Stimulated activated CD4-positive, alpha-beta T cell treated with anti-CD3 and anti-CD28 coated beads, Interleukin-4, amount 100 ng/mL, for 4 hours (primary cell): ENCODE measurements at places on chromosomes 3 and 15.

DNA sequence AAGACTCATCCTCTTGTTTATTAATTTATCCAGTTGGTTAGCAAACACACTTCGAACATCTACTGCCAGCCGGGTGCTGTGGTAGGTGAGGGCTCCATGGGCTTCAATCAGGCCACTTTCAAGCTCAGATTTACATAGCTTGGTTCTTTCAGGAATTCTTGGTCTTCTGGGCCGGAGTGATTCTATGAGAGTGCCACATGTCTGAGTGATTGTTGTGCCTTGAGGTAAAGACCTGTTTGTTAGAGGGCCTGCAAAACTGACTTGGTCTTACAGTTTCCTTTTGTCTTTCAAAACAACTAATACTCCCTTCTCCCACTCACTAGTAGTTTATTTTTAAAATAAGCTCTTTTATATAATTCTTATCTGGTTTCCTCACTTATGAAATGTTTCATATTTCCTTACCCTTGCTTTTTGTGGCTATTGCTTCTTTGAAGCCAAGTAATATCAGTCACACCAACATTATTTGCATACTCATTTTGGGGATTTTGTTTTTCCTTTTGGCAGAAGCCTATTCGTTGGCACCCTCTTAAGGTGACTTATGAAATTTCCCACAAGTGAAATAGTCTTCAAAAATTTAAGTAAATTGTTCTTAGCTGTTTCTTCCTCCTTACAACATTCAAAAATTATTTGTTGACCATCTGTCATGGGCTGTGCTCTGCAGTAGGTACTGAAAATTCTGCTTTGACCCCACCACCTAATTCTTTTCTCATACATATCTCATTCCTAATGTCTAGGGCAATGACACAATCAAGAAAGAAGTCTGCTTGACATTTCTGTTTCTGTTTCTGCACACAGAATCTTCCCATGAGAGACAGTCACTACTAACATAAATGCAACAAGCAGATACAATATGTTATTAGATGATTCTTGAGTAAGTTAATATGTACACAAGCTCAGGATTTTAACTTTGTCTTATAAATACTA lies 120.2 kb downstream of the LRRC28 start:
- no peak for DNase-seq

GRCh38 chr3:82633319-82633718 lies 871.9 kb upstream of the GBE1 start:
- DNase-seq: no peak

GRCh38 chr15:68792901-68793766 lies 27.6 kb downstream of the ANP32A start:
- DNase-seq: no peak

DNA sequence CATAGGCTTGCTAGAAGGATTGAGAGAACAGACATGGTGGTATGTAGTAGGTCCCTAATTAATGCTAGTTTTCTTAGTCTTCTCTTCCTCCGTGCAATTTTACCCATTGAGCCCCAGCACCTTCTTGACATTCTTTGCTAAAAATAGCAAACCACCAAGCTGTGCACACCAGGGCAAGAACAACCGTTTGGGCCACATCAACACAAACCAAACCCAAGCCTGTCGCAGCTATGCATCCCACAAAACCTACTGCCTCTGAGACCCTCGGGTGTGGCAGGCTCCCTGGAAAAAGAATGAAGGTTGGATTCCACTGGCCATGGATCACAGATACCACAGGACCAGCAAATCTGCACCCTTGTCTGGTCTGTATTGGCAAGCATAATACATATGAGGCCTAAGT lies 27.1 kb downstream of the HEG1 start:
- DNase-seq: no peak

DNA sequence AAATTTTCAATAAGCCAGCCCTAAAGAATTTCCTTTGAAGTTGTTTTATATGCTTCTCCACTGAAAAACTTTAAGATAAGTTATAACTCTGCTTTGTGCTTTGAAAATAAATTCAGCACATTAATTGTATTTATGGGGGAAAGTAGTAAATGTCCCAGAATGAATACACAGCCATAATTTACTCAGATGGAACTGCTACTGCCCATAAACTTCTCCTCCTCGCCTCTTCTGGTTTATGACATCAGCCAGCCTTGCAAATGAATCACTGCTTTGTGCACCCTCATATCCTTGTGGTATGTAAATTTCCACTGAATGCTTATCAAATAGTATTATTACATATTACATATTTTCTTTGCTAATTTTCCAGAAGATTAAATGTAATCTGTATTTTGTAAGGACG lies 302.0 kb downstream of the DIPK2A start:
- no peak for DNase-seq

GRCh38 chr3:43919029-43919428 lies 228.3 kb downstream of the ABHD5 start:
- DNase-seq: no peak

DNA sequence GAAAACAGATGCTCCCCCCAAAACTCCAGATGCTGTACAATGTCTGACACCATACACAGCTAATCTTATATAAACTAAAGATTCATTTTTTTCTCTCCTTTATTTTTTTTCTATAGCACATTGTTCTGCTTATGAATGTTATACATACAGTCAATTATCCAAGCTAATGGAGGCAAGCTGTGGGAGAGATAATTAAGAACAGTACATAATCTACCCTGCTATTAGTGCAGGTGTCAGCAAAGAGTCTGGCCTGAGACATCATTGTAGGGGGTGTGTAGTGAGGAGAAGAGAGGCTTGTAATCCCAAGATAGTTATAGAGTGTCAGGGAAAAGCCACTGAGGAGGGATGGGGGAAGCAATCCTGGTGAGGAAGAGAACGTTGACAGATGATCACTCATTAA lies 25.4 kb upstream of the CHMP2B start:
- DNase-seq: no peak

DNA sequence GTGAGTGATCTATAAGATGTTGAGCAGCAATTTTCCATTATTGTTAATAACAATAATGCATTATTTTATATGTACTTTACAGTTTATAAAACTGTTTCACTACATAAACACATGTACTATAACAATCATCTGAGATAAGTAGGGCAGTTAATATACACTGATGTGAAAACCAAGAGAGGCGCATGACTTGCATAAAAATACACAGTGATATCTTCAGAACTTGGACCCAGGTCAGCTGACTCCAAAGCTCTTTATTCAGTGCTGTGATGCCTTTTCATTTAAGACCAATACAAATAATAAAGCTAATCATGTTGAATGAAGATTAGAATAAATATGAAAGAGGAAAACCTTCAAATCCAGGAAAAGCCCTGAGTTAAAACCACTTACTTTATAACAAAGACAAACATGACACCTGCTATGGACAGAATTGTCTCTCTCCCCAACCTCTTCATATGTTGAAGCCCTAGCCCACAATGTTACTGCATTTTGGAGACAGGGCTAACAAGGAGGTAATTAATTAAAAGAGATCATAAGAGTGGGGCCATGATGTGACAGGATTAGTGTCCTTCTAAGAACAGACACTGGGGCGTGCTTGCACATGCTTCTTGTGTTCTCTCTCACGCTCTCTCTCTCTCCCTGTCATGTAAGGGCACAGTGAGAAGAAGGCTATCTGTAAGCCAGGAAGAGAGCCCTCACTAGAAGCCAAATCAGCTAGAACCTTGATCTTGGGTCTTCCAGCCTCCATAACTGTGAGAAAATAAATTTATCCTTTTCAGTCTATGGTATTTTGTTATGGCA lies 55.8 kb upstream of the TSPAN3 start:
- no peak for DNase-seq

- DNase-seq: no peak
Observed at GRCh38 chr3:191262650-191263049, 63.6 kb downstream of the OSTN start.

DNA sequence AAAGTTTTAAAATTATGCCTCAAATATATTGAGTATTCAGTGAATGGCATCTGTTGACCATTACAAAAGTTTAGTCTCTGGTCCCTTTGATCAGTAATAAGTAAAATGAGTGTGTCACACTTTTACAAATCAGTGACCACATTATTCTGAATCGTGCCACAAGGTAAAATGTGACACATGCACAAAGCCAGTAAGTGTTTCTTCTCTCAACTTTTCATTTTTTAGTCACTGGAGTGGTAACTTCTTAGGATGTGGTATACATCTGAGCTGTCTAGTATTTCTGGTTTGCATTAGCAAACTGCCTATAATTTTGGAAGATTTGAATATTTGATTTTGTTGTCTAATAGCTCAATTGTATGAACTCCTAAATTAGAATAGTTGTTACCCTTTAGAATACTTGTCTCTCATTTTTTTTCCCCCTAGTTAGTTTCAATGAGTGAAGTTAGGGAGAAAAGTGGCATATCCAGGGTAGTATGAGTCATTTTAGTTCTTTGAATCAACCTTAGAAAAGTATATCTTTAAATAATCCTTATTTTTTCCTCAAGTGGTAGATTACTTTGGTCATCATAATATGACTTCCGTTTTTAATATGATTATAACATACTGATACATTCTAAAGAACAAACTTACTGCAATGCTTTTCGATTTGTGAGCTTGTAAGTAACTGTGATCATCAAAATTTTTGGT lies 18.1 kb downstream of the DNAJC13 start:
- no peak for DNase-seq

GRCh38 chr3:103963599-103963998 lies 1403.1 kb upstream of the ALCAM start:
- DNase-seq: no peak

- DNase-seq: peak; percentile 31
Observed at GRCh38 chr15:71780115-71780976, 30.0 kb upstream of the NR2E3 start.

- DNase-seq: no peak
Observed at GRCh38 chr3:185207931-185208746, 45.7 kb downstream of the EHHADH start.

- DNase-seq: no peak
Observed at GRCh38 chr3:159852821-159853505, 135.7 kb upstream of the IL12A start.

DNA sequence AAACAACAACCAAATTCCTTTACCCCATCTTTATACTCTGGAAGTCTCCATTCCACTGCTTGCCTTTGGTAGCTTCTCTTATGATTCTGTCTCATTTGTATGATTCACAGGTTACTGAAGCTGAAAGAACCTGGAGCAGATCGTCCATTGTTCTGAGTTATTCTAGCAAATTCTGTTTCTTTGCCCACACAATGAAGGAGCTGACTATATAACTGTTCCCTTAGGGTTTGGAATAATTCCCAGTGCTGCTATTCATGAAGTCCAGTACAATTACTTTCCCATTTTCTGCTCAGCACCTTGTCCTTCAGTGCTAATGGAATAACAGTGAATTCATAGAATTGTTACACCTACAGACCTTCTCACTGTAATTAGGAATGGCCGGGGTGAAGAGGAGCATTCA lies 167.8 kb downstream of the CHST2 start:
- DNase-seq: no peak

DNA sequence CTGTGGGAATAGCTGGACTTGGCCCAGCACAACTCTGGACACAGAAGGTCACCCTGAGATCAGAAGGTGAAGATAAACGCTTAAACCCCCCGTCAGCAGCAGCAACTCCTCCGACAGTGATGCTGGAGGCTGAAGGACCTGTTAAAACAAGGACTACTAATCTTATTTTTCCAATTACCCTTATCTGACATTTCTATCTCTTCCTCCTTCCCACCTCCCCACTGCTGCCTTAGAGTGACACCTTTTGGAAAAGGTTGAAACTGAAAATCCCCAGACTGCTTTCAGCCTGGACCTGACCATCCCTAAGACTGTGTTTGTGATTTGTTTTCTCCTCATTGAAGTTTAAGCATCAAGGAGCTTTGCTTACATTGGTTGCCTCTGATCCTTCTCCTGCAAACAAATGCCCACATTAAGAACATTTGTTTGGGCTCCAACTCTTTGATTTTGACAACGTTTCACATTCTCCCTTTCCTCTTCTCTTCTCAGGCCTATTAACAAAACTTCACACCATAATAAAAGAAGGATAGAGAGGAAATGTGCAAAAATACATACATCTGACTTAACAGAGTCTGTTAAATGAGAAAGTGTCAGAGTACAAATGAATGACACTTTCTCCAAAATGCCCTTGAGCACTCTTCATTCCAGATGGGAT lies 410.6 kb upstream of the WNT5A start:
- DNase-seq: no peak

- DNase-seq: no peak
Observed at GRCh38 chr3:102207151-102207571, 227.7 kb upstream of the ZPLD1 start.

DNA sequence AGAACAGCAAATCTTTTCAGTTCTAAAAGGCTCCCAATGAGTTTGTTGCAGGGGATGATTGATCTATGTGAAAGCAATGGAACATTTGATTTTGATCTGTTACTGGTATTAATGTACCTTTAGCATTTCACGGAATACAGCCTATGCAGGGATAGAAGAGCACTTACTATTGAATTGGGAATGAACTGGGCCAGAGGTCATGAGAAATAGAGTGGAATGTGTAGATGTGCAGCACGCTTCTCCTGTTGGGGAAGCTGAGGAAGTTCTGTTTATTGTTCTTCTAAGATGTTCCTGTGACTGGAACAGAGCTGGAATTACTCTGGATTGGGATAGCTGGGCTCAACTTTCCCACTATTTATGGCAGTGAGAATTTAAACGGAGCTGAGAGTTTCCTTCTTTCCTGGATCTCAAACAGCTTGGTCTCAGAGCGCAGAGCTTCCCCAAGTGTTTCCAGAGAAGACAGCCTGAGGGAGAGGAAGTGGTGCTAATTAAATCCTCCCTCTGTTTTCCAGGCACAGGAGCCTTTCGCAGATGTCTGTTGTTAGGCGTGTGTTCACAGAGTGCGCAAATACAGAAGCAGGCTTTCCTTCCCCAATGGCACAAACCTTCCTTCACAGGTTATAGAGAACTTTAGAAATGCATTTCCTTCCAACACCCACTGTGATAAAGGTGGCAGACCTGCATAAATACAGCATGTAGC lies 32.5 kb downstream of the TPRG1 start:
- DNase-seq: no peak

- no peak for DNase-seq
Observed at GRCh38 chr3:72679540-72680198, 168.6 kb downstream of the SHQ1 start.

DNA sequence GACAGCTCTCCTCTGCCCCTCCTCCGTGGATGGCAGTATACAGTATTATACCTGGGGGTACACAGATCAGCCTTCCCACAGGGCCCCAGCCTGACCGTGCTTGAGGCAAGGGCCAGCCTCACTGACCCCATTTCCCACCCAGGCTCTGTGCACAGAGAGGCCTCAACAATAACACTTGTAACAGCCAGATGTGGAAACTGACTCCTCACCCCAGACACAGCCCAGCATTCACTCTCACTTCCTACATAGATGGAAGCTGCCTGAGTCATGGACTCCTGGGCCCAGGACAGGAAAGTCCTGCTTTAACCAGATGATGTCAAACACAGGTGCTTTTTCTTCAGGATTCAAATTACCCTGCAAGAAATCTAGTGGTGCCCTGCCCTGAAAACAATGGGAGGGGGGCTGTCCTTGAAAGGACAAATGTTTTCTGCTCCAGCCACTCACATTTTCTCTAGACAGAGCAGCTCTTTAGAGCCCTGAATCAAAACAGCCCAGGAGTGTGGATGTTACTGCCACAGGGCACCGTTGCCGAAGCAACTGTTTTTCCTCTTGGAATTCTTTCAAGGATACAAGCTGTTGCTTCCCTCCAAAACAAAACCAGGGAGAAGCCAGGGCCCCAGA lies 16.4 kb downstream of the CCDC12 start:
- no peak for DNase-seq

- no peak for DNase-seq
Observed at GRCh38 chr3:67064105-67064504, 66.0 kb downstream of the KBTBD8 start.

- DNase-seq: no peak
Observed at GRCh38 chr15:99409560-99409959, 156.2 kb upstream of the MEF2A start.

- no peak for DNase-seq
Observed at GRCh38 chr15:55823191-55823670, 80.3 kb upstream of the PRTG start.

GRCh38 chr3:129312021-129312639 lies 33.5 kb downstream of the HMCES start:
- DNase-seq: no peak
